ENCODE measurements at places on chromosomes 7 and 10.

- no peak for DNase-seq
These were observed 76.1 kb upstream of the PDK4 start for GRCh38 chr7:95672434-95672833.

- no peak for DNase-seq
These were observed 8.0 kb downstream of the CDK13 start for GRCh38 chr7:39958038-39958437.

GRCh38 chr7:596819-597182 lies 77.2 kb upstream of the PDGFA start:
- DNase-seq: no peak

GRCh38 chr7:151798851-151799448 lies 78.0 kb downstream of the PRKAG2 start:
- DNase-seq: no peak

DNA sequence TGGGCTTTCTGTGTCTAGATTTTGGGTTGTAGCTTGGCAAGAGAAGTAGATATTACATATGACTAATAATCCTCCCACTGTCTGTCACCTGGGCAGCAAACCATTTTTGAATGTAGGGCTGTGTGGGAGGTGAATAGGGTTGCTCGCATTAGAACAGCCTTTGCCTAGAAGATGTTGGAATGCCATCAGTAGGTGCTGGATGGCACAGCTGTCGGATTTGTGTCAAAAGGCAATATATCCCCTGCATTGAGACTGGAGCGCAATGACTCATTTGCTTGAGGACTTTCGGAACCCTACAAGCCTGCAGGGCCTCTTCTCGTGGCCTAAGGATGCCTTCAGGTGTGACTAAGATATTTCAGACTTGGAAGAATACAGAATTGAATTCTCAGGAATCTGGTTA lies 323.8 kb downstream of the GPR158 start:
- no peak for DNase-seq

- peak; percentile 58 for DNase-seq
These were observed 48.6 kb upstream of the NANOS1 start for GRCh38 chr10:118980870-118981269.

DNA sequence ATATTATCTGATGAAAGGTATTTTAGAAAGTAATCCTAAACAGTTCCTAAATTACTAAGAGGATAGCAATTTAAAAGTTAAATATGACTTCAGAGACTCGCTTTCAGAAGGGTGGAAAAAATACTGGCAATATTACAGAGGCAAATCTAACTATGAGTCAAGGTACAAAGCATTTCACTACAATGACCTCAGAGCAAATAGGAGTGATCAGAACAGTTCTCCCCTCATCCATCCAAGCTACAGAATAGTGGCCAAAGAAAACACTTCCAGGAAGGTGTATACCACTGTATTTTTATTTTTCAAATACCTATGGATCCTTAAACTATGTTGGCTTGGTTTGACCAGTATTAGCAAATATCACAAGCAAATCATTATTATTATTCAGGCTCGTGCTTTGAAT lies 112.8 kb upstream of the ODAD2 start:
- no peak for DNase-seq

DNA sequence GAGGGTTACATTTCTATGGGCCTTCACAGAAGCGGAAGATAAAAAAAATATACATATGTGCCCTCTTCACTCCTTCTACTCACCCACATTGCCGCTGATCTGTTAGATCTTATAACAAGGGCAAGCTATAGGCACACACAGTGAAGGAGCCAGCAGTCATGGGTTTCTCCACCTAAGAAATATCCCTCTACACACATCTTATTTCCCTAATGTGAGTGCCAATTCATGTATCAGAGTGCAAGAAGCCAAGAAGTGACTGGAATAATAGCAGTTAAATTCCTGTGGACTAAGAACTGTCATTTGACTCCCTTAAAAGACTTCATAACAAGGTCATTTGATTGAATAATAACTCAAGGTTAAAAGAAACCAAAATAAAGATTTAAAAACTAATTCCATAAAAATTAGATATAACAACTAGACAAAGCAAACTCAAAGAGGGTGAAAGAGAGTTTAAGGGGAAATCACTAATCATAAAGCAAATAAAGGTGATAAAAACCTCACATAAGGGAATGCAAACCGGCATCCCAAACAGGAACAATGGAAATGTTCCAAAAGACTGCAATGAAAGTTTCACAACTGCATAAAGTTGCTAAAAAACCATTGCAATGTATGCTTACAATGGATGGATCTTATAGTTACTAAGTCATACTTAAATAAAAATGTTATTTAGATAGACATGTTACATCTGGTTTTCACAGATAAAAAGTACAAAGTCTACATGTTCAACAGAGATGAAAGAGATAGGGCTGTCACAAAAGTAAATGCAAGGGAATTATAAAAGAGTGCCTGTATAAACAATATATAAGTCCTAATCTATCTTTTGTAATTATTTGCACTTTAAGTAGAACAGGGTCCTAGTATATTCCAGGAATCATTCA lies 42.8 kb downstream of the ARHGAP21 start:
- no peak for DNase-seq

DNA sequence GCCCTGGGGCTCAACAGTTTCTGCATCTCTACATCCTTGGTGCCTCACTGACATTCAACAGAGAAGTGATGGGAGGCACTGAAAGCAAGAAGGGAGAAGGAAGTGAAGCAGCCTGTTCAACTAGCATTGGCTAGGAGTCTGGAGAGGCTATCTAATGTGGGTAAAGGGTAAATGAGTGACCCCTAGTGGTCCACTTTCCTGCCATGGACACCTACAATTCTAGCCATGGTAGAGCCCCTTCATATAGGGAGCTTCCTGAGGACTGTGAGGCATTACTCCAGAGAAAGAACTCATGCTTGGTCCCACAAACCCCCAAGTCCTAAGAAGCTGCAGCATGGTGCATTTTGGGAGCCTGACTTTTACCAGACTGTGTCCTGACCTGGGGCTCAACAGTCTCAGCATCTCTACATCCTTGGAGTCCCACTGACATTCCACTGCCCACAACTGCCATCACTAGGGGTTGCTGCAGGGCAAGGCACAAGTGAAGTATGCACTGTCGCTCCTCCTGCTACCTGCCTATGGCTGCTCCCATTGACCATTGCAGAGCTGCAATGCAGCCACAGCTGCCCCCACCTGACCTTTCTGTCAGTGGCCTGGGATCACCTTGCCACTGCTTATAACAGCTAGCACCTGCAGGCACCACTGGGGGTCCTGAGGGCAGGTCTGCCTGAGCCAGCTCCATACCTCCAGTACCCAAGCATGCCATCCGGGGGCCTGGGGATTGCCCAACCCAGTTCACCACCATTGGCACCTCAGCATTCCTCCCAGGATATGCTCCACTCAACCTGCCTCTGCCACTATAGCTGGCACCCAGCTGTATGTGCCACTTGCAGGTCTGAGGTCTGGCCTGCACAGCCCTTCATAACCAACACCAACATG lies 44.1 kb upstream of the CDK6 start:
- DNase-seq: no peak

- DNase-seq: no peak
These were observed 17.6 kb downstream of the PDSS1 start for GRCh38 chr10:26715137-26715487.

Measured in NCI-H2171 (cell line).